Epithelial cell of proximal tubule (primary cell): ENCODE measurements at places on chromosomes 3 and 15. TPM values are rescaled to one million over a fixed set of nuclear protein-coding genes. Genes with fewer than 3 reads are reported as not detected.

The IL17RC gene
- 33.2 and 35.3 TPM in 2 replicates for total RNA-seq

The FSIP1 gene
- 1.2 and 1.3 TPM in 2 replicates for total RNA-seq

- DNase-seq: no peak
These were observed 211.6 kb downstream of the TNIK start for GRCh38 chr3:171248426-171249111.

The RAP2B gene
- 21.7 and 44.7 TPM in 2 replicates for total RNA-seq
